Gastrocnemius medialis (tissue), 4 donors: ENCODE measurements at places on chromosomes 11 and 22. TPM values are rescaled to one million over a fixed set of nuclear protein-coding genes. Genes with fewer than 3 reads are reported as not detected.

The API5 gene
- 55.9 TPM for total RNA-seq

The IL17REL gene
- total RNA-seq = not detected

The LARGE2 gene
- total RNA-seq = not detected

The C11orf97 gene
- not detected for total RNA-seq

The CABP4 gene
- total RNA-seq = 0.55 TPM

The MAJIN gene
- total RNA-seq = not detected

The OPCML gene
- not detected for total RNA-seq

The WDR74 gene
- total RNA-seq = 133 TPM

The MOV10L1 gene
- not detected for total RNA-seq

The GGTLC3 gene
- total RNA-seq = not detected
